Daoy (cell line): ENCODE measurements at places on chromosomes 6 and 20. TPM values are rescaled to one million over a fixed set of nuclear protein-coding genes. Genes with fewer than 3 reads are reported as not detected.

DNA sequence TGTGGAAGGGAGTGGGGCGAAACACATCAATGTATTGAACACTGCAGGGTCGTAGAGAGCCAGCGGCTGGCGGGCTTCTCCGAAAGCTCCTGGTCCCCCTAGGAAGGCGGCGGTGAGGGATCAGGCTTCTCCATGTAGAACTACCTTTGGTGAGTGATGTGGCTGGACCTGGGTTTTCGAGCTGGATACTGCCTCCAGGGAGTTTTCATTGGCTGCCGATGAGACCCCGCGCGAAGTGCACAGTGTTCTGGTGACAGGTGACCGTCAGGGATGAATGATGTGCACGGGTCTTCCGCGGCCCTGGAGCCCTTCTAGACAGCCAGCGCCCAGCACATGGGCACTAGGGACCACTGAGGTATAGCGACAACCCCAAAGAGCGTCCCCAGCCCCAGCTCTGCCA, 16.4 kb downstream of the ABT1 start:
- DNase-seq, result no peak

GRCh38 chr6:116087437-116088027, 13.1 kb upstream of the NT5DC1 start:
- peak; percentile 28 for DNase-seq

DNA sequence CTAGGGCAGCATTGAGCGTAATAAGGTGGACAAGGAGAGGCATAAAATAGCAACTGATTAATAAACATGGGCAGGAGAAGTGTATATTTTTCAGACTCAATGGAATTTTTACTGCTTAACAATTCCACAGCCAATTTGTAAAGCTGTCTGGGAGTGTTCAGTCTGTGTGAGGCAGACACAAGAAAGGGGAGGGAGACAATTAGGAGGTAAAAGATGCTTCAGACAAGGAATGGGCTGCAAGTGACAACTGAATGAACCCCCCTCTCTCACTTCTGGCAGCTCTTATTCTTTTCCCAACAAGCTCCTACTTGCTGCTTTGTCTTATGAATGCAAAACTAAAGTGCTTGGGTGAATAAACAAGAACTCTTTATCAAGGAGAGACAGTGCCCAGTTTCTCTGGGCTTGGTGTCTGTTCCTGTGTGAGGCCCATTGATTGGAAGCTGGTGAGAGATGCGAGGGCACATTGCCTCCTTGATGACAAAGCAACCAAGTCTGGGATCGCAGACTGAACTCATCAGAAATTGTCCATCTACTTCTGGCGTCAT, 575.3 kb downstream of the RNF144B start:
- DNase-seq, result no peak

DNA sequence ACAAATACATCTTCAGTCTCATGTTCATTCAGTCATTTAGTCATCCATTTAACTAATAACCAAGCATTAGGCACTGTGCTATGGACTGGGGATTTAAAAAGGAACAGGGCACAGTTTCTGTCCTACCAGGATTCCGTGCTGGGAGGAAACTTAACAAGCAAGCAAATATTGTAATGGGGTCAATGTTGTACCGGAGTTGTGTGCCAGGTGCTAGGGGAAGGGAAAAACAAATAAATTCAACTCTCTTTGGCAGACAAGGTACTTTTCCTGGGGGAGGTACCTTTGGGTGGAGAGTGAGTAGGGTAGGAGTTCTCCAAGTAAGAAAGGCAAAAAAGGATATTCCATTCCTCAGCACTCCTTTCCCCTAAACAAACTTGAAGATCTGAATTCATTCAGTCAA, 90.3 kb downstream of the OLIG3 start:
- DNase-seq, result no peak

GRCh38 chr6:37550191-37550831, 50.6 kb upstream of the CCDC167 start:
- DNase-seq, result peak; percentile 95

- DNase-seq, result no peak
These were observed 36.3 kb downstream of the TNFAIP3 start for GRCh38 chr6:137903274-137903932.

DNA sequence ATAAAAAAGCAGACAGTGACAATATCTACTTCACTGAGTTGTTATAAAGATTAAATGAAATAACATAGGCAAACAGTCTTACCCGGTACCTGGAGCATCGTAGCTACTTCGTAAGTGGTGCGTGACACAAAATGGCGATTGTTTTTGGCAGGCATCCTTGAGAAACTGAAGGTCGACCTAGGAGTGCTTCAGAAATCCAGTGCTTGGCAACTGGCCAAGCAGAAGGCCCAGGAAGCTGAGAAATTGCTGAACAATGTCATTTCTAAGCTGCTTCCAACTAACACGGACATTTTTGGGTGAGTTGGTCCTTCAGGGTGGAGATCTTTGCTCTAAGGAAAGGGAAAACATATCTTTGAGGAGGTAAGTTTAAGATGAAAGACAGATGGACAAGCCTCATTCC, 4.8 kb downstream of the BPIFA2 start:
- no peak for DNase-seq

DNA sequence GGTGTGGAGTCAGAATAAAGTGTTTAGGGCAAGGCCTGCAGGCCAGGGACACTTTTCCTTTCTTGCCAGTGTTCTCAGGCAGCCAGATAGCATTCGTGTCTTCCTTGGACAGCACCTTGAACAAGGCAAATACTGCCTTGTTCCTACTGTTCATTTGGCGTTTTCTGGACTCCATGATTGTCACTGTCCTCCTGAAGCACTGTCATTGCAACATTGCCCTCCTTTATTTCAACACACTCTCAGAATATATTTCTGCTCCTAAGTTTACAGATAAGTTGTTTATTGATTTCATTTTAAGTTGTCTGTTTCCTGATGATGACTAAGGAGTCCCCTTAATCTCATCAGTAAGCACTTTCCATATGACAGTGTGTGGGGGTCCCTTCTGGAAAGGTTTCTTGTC, 15.1 kb upstream of the DEF6 start:
- no peak for DNase-seq

DNA sequence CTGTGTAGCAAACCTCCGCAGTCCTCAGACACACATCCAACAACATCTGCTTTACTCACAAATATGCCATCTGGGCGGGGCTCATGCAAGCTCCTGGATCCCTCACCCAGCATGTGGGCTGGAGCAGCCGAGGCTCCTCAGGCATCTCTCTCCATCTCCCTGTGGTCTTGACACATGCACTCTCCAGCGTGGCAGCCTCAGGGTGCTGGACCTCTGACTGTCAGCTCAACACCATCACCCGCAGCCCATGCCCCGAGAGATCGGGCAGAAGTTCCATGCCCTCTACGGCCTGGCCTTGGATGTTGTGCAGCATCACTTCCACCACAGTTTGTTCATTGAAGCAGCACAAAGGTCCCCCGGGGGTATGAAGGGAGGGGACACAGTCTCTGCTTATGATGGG, 32.6 kb upstream of the CD93 start:
- no peak for DNase-seq

GRCh38 chr20:3847429-3847940, 851 bp downstream of the MAVS start:
- no peak for DNase-seq

DNA sequence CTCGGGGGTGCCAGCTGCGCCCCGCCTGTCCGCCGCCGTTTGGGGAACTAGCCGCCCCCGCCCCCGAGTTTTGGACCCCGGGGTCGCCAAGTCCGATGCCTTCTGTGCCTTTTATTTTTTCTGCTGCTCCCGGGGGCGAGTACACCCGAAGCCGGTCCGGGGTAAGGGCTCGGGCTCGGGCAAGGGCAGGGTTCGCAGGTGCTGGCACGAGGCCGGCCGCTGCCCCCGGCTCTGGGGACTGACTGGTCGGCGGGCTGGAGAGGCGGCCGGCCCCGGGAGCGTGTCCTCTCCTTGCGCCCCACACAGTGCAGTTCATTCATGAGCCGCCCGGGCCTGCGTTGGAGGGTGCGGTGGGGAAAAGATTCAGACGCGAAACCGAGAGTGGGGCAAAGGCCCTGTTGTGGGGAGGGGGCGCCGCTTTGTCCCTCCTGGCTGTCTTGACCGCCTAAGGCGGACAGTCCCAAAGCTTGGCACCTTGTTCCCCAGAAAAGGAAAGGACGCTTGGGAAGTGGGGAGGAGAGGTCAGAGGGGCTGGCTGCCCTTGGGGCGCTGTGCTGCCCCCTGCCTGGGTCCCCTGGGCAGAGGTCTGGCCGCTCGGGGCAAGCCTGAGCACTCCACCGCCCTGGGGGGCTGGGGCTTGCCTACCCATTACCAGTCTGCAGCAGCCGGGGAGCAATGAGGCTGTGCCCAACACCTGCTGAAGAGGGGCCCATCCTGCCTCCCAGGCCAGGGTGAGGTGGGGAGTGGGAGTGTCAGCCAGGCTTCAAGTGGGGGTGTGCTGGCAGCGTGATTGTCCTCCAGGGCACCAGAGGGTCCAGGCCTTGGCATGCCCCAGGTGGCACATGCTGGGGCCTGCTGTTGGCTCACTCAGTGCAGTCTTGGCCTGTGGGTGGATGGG, 915 bp downstream of the TMEM63B start:
- DNase-seq, result peak; percentile 39

DNA sequence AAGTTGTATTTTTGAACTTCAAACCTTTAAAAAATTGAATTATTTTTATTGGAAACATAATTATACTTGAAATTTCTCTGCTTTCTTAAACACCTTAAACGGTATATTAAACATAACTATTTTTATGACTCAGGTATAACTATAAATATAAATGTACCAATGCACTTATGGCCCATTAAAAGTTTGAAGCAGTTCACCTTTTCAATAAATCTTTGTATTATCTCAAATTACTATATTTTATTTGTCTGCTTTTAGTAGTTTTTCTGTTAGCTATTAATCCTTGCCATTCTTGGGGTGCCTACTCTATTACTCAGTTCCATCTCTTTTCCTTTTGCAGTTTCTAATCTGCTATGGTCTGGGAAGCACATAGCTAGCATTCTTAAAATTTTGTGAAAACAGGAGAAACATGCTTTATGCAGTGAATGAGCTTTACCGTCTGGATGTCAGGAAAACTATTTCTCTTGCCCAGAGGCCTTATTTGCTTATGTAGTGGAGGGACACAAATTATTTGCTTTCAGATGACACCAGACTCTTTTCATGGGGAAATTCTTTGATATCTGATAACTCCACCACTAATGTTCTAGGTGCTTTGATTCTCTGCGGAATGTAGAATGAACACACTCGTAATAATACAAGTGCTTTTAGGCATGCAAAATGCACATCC, 378.9 kb upstream of the CITED2 start:
- no peak for DNase-seq

DNA sequence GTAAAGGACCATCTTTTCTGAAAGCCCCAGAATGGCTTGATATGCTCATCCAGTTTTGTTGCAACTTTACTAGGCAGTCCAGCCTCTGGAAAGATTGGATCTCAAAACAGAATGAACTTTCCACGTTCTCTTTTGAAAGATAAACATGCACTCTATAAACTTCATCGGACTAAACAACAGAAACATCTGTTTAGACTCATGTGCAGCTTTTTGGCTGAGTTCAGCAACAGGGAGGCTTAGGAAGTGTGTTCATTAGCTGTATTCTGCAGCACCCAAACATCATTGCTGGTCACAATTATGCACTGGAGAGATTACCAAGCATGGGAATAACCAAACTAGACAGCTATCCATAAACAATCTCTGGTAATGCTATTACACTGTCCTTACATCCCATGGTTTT, 180.5 kb downstream of the TENT5A start:
- DNase-seq, result no peak

DNA sequence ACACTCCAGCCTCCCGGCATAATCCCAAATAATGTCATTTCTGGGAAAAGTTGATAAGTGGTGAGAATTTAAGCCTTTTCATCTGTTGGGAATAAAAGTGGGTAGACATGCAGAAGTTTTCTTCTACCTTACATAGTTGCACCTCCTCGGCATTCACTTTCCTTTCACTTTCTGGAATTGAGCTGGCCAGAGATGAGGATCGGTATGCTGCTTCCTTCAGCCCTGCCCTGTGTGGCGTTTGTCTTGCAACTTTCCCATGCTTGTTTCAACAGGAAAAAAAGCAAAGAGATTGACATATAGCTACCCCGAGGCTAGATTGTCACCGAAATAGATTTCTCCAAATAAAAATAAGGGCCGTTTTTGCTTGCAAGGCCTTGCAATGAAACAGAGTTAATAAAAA, 65.8 kb upstream of the JAG1 start:
- DNase-seq, result peak; percentile 7

- no peak for DNase-seq
These were observed 293.7 kb downstream of the BTBD3 start for GRCh38 chr20:12211361-12211760.

- no peak for DNase-seq
These were observed 40.2 kb downstream of the CTCFL start for GRCh38 chr20:57484772-57485171.

- no peak for DNase-seq
These were observed 831.8 kb downstream of the EPHA7 start for GRCh38 chr6:92587525-92587924.

GRCh38 chr6:92460133-92460532, 959.2 kb downstream of the EPHA7 start:
- no peak for DNase-seq

DNA sequence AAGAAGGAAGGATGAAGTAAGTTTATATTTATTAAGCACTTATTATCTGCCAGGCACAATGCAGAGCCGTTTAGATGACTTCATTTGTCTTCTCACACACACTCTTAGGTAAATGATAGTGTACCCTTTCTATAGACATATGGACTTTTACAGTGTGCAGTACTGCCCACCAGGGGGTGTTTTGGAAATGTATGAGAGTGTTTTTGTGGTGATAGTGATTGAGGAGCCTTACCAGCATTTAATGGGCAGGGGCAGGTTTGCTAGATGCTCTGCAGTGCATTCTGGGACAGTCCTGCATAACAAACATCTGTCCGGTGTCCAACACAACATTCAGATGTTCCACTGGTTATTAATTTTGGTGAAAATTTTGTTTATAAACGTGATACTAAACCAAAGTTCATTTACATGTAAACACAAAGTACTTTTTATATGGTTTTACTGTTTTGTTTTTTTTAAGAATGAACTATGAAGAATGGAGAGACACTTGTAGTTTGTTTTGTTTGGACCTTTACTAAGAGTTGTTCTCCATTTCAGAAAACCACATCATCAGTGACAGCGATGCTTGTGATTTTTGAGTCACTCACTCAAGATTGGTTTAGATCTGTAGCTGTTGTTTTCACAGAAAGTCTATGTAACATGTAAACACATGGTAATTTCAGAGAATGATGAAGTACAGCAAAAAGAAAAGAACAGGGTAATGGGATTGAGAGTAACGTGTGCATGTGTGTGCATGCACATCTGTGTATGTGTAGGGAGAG, 19.9 kb downstream of the KCNS1 start:
- no peak for DNase-seq

Gene UBE3D
- 7.9 and 9.9 TPM in 2 replicates for total RNA-seq

Gene OOEP
- not detected in 2 replicates for total RNA-seq

Gene KIAA1755
- 0.30 and 1.0 TPM in 2 replicates for total RNA-seq

Gene DCDC2
- 0.24 and 0.51 TPM in 2 replicates for total RNA-seq

Gene OR12D3
- total RNA-seq, result not detected in 2 replicates

Gene HCK
- 0.15 TPM in 1 of 2 replicates, not detected in the other for total RNA-seq

Gene CRIP3
- 0.34 TPM in 1 of 2 replicates, not detected in the other for total RNA-seq

Gene LIME1
- total RNA-seq, result 2.4 and 3.6 TPM in 2 replicates

Gene GINS1
- total RNA-seq, result 37.1 and 37.9 TPM in 2 replicates

Gene CPXM1
- total RNA-seq, result 2.0 and 2.7 TPM in 2 replicates

Gene COL12A1
- total RNA-seq, result 5.5 and 6.6 TPM in 2 replicates

Gene CAGE1
- total RNA-seq, result 0.11 and 0.36 TPM in 2 replicates

Gene OR2J1
- not detected in 2 replicates for total RNA-seq

Gene WFDC5
- not detected in 2 replicates for total RNA-seq
